GM12878 (cell line): ENCODE measurements at places on chromosomes 1 and 21.

DNA sequence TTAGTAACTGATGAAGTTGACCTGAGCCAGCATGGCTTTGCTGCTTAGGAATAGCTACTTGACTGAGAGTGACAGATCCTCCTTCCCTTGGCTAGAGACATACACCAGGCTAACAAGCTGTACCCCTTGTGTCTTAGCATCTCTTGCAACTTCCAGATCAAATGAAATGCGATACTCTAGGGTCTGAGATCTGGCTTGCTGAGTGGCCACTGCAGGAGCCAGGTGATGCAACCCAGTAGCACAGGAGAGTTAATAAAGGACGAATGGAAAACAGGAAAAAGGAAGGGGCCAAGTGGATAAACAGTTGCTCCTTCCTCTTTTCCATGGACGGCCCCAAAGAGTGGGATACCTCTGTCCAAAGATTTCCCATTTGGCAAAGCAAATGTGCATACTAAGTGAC, 38.2 kb downstream of the ASTN1 start:
- DNase-seq, result no peak
- H3K4me1 ChIP-seq, result no peaks in the 10 kb centered on the region
- H3K36me3 ChIP-seq, result no peaks in the 10 kb centered on the region

DNA sequence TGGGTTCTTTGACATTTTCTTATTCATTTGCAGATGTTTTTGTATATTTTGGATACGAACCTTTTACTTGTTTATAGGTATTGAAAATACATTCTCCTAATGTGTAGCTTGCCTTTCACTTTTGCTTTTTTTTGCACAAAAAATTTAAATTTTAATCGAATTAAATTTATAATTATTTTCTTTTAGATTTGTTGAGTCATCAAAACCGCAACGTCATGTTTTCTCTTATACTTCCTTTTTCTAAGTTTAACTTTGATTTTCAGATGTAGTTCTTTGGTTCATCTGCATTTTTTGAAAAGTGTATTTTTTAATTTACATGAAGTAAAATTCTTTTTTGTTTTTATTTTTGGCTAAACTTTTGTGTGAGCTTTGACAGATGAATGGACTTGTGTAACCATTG, 243.7 kb upstream of the DPYD start:
- no peaks in the 10 kb centered on the region for H3K27me3 ChIP-seq
- no peak overlapping the region for H3K27ac ChIP-seq
- no peak for DNase-seq
- H3K4me1 ChIP-seq, result no peaks in the 10 kb centered on the region
- H3K36me3 ChIP-seq, result no peaks in the 10 kb centered on the region

DNA sequence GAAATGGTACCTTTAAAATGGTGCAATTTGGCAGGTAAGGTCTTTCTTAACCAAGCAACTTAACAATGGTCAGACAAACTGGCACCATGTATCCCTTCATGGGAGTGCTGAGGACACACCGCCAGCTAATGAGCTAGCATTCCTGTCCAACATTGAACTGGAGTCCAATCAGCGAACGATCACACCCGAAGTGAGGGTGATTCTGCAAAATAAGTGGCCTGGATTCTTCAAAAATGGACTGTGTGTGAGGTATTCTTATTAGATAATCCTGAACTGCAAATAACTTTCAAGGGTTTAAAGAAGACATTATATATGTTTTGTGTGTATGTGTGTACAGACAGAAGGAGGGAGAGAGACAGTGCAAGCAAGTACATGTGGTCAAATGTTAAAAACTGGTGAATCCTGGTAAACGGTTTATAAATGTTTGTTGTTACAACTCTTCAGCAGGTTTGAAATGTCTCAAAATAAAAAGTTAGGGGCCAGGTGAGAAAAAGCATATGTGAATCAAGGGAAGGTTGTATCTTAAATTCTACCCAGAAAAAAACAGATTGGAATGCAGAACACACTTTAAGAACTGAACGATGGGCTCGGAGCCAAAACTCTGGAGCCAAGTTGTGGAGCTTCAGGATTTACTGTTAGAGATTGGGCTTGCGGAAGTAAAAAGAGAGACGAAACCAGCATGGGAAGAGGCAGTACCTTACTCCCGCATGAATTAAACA, 20.9 kb downstream of the GADD45A start:
- H3K27ac ChIP-seq, result no peak overlapping the region
- no peak for DNase-seq
- H3K36me3 ChIP-seq, result no peaks in the 10 kb centered on the region
- no peak overlapping the region for H3K4me3 ChIP-seq
- H3K4me1 ChIP-seq, result no peaks in the 10 kb centered on the region

DNA sequence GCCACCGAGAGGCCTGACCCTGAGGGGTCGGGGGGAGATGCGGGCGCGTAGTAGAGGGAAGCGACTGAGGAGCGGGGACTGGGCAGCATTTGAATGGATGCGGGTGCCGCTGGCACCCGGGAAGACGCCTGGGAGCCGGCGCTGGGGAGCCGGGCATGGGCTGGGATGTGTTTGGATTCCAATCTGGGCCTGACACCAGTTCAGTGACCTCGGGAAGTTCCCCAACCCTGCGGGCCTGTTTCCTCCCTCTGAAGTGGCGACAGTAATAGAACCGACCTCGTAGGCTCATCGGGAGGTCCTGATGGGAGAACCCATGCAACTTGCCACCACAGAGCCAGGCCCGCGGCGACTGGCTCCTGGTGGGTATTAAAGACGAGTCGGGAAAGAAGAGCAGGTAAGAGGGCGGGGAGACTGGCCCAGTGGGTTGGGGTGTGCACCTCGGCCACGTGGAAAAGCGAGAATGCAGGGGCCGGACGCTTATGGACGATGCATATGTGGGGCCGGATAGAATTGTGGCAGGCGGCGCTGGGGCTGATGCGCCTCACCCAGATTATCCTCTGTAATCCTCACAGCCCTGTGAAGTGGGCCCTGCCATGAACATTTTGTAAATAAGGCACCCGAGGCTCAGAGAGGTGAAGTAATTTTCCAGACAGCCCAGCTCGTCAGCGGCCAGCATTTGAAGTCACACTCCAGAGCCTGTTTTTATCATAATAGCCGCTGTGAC, 105.8 kb downstream of the SLC16A1 start:
- no peak overlapping the region for H3K27ac ChIP-seq
- H3K4me1 ChIP-seq, result no peaks in the 10 kb centered on the region
- peaks cover 5% of the 10 kb centered on the region for H3K27me3 ChIP-seq
- H3K4me3 ChIP-seq, result no peak overlapping the region

- H3K27ac ChIP-seq, result no peak overlapping the region
- DNase-seq, result no peak
- no peaks in the 10 kb centered on the region for H3K4me1 ChIP-seq
Observed at GRCh38 chr1:86370601-86371022, 25.5 kb downstream of the ODF2L start.

GRCh38 chr1:220410611-220411010, 117.3 kb upstream of the MARK1 start:
- no peak for DNase-seq
- no peaks in the 10 kb centered on the region for H3K27me3 ChIP-seq
- H3K27ac ChIP-seq, result no peak overlapping the region
- H3K36me3 ChIP-seq, result no peaks in the 10 kb centered on the region

DNA sequence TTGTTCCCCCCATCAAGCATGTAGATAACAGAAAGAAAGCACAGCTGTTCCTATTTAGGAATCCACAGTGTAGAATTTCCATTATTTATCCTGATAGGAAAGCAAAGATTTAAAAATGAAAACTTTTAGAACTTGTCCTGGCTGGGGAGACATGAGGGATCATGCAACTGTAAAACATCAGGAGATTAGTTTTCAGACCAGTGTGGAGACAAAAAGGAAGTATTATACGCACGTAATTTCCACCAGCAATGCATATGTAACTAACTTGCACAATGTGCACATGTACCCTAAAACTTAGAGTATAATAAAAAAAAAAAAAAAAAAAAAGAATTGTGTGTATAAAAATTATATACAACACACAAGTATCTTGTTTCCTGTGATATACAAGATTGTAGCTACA, 172.4 kb downstream of the NEGR1 start:
- no peak for DNase-seq
- H3K27ac ChIP-seq, result no peak overlapping the region
- H3K27me3 ChIP-seq, result no peaks in the 10 kb centered on the region
- H3K36me3 ChIP-seq, result no peaks in the 10 kb centered on the region

DNA sequence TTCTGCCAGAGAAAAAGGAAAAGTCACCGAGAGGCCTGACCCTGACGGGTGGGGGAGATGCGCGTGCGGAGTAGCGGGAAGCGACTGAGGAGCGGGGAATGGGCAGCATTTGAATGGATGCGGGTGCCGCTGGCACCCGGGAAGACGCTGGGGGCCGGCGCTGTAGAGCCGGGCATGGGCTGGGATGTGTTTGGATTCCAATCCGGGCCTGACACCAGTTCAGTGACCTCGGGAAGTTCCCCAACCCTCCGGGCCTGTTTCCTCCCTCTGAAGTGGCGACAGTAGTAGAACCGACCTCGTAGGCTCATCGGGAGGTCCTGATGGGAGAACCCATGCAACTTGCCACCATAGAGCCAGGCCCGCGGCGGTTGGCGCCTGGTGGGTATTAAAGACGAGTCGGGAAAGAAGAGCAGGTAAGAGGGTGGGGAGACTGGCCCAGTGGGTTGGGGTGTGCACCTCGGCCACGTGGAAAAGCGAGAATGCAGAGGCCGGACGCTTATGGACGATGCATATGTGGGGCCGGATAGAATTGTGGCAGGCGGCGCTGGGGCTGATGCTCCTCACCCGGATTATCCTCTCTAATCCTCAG, 642 bp upstream of the SLC16A1 start:
- no peaks in the 10 kb centered on the region for H3K4me1 ChIP-seq
- no peaks in the 10 kb centered on the region for H3K36me3 ChIP-seq
- H3K27me3 ChIP-seq, result no peaks in the 10 kb centered on the region
- peak overlapping the region; percentile 93 for H3K27ac ChIP-seq
